ENCODE measurements at places on chromosomes 7 and 10. TPM values are rescaled to one million over a fixed set of nuclear protein-coding genes. Genes with fewer than 3 reads are reported as not detected.

The PAPOLB gene
- total RNA-seq: not detected

- DNase-seq: no peak
Observed at GRCh38 chr7:57201895-57202210, 69.6 kb upstream of the ZNF479 start.

- DNase-seq: no peak
Observed at GRCh38 chr10:62237506-62237905, 31.1 kb downstream of the RTKN2 start.

The MOGAT3 gene
- total RNA-seq: not detected

The OR2A7 gene
- 0.07 TPM for total RNA-seq

DNA sequence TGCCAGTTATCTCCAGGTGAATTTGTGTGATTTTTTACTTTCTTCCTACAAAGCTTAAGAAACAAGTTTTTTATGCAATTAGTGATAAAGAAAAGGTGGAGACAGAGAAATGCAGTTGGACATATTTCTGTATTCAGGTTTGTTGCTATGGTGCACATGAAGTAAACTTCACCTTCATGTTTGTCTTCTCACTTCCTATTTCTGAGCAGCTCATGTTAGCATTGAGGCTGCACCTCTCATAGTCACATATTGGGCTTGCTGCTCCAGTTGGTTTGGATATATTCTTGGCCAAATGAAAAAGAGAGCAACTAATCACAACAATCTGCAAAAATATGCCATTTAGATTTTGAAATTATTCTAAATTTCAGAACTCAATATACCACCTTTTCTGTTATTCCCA lies 475.6 kb upstream of the ZWINT start:
- DNase-seq: no peak

DNA sequence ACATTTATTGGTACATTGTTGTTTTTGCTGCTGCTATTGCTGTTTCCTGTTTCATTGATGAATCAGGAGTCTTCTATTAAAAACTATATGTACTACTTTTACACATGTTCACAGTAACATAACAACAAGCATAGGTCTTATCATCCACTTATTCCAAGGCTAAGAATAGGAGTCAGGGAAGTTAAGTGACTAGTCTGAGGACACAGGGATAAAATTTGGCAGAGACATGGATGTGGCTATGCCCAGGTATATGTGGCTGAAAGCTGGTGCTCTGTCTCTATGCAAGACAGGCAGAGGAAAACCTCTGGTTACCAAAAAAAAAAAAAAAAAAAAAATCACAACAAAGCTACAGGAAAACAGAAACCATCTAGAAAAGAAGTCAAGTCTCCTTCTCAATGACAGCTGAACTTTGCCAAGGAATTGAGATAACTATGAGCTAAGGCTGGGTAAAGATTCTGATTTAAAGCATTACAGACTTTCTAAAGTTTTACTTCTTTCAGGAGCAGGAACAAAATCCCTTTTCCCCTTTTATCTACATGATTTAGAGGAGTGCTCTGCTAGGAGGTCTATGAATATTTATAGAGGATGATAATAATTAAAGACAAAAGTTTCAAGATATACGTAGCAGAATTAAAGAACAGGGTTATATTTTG lies 70.0 kb downstream of the GPR141 start:
- no peak for DNase-seq
